ENCODE measurements at places on chromosomes 16 and 17.

GRCh38 chr17:69516225-69516624 lies 101.7 kb downstream of the MAP2K6 start:
- no peak for DNase-seq

DNA sequence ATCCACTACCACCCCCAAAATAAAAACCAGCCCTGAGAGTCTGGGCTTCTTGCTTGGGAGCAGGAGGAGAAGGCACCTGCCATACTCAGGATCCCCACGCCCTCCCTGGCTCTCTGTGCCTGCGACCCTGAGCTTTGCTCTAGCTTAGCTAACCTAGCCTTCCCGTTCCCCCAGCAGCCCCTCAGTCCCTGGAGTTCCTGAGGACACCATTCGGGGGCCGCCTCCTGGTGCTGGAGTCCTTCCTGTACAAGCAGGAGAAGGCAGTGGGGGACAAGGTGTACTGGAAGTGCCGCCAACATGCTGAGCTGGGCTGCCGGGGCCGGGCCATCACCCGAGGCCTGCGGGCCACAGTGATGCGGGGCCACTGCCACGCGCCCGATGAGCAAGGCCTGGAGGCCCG lies 18.5 kb downstream of the FLYWCH1 start:
- no peak for DNase-seq

- no peak for DNase-seq
Observed at GRCh38 chr16:46918905-46919792, 35.0 kb downstream of the GPT2 start.

GRCh38 chr17:42459256-42459800 lies 650 bp downstream of the ATP6V0A1 start:
- no peak for DNase-seq

DNA sequence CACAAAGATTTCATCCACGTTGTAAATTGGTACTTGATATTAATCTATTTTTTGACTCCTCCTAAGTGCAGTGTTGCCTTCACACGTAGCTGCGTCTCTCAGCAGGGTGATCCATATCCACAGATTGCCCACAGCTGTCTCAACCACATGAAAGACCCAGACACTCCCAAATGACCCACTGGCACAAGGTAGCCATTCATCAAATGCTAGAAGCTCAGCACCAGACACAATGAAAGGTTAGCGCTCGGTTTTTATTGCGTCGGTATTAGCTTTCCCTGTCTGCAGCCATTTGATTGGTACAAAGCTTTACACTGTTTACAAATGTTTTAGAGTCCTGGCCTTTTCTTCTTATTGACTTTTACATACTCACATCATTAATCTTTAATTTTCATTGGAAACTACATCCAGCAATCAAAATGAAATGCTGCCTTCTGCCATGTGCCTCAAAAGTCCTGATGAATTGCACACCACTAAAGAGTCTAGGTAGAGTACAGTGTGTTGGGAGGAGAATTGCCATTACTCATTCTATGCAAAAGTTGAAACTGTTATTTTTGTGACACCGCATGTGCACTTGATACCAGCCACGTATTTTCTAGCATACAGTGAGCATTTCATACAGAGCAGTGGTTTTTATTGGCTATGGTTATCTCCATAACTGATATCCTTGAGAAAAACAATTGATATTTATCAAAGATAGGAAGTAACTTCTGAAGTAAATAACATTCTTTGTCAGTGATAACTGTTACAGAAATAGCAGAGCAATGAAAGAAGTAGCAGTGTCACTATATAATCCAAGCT lies 127.3 kb upstream of the NUDT7 start:
- DNase-seq = no peak

- no peak for DNase-seq
Observed at GRCh38 chr17:76307966-76308338, at the start of gene QRICH2. Gene QRICH2 (minus strand): TSS chr17:76308276. CDS start chr17:76307998, 278 bp downstream.

- DNase-seq = no peak
Observed at GRCh38 chr16:85903559-85903958, 4.6 kb downstream of the IRF8 start.

DNA sequence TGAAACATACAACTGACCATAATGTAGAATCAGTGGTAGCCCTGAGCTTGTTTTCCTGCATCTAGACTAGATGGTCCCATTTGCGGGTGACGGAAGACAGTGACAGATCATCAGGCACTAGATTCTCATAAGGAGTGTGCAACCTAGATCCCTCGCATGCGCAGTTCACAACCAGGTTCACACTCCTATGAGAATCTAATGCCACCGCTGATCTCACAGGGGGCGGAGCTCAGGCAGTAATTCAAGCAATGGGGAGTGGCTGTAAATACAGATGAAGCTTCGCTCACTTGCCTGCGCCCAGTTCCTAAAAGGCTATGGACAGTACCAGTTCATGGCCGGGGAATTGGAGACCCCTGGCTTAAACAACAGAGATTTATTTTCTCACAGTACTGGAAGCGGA lies 656.3 kb downstream of the HS3ST4 start:
- no peak for DNase-seq

DNA sequence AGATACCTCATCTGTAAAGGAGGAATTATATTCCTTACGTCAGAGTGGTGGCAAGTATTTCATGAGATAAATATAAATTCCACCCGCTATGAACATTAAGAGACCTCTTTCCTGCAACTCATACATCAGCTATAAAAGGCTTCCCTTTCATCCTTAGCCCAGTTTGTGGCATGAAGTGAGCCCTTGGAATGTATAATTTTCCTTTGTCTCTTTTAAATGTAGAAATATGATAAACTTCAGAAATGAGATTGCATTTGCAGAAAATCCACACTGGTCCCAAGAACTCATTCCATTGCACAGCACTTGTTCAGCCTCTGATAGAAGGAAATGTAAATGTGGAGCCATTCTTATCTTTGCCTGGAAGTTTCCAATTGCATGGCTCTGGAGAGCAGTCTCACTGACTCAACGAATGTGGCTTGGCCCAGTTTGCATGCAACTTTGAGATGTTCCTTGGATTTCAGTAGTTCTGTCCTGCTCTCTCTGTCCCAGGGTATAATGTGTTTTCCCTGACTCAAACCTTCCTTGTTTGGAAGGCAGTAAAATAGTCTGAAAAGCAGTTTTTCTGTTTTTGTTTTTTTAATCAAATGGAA lies 746.4 kb downstream of the CDH11 start:
- DNase-seq = no peak

DNA sequence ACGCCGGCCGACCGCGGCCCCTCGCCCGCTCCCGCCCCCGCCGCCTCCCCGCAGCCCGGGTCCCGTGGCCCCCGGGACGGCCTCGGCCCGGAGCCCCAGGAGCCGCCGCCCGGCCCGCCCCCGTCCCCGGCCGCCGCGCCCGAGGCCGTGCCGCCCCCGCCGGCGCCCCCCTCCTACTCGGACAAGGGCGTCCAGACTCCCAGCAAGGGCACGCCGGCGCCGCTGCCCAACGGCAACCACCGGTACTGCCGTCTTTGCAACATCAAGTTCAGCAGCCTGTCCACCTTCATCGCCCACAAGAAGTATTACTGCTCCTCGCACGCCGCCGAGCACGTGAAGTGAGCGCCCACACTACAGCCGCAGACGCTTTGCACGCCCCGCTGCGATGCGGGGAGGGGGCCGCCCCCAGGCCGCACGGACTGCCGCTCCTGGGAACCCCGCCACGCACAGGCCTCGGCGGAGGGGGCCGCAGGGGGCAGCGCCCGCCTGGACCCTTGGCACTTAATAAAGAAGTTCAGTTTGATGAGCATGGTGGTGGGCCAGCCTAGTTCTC lies 35.5 kb upstream of the ZC3H18 start:
- no peak for DNase-seq

DNA sequence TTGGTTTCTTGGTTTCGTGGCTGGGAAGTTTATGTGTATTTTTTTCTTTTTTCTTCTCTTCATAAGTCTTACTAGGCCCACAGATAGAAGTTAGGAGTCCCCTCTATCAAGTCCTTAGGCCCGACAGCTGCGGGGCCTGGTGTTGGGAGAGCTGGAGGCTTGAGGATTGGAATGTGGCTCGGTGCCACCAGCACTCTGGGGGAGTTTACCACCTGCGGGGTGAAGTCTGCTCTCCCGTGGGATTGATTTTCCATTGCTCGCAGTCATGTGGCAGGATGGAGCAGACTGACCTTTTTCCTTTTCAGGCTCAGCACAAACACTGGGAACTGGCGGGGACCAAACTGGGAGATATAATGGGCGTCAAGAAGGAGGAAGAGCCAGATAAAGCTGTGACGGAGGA lies 7.5 kb downstream of the DHX38 start:
- no peak for DNase-seq

- no peak for DNase-seq
Observed at GRCh38 chr17:67124450-67125148, 80.2 kb downstream of the CACNG1 start.

- no peak for DNase-seq
Observed at GRCh38 chr17:2837147-2837561, 40.9 kb downstream of the RAP1GAP2 start.

DNA sequence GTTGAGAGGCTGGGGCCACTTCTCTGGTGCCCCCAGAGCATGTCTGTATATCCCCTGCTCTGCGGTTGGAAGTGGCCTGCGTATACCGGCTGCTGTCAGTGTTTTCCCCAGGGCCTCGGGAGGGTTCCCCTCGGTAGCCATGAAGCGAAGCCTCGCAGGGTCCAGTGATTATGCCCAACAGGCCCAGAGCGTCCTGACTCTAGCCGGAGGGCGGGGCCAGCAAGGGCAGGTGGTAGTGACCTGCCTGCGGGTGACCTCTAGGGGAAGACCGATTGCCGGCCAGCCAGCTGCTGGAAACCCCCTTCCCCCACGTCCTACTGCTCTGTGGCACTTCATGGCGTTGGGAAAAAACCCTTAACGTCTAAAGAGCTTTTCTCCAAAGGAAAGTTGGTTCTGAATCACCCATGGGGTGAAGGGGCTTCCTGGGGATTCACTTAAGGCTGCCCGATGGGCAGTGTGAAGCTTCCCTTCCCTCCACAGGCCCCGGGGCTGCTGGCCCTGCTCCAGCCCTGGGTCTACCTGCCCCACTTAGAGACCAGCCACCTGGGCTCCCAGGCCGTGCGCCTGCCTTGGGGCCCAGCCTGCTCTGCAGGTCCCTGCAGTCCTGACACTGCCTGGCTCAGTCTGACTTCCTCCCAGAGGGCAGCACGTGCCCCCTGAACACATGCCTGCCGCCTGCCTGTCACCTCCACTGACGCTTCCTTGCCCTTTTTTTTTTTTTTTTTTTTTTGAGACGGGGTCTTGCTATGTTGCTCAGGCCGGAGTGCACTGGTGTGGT lies 72.8 kb downstream of the SOCS1 start:
- DNase-seq = no peak

DNA sequence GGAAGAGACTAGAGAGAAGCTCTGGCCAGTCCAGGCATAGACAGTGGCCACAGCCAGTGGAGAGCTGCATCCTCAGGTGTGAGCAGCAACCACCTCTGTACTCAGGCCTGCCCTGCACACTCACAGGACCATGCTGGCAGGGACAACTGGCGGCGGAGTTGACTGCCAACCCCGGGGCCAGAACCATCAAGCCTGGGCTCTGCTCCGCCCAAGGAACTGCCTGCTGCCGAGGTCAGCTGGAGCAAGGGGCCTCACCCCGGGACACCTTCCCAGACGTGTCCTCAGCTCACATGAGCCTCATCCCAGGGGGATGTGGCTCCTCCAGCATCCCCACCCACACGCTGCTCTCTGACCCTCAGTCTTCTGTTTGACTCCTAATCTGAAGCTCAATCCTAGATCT lies 3.2 kb downstream of the RHBDF1 start:
- no peak for DNase-seq

DNA sequence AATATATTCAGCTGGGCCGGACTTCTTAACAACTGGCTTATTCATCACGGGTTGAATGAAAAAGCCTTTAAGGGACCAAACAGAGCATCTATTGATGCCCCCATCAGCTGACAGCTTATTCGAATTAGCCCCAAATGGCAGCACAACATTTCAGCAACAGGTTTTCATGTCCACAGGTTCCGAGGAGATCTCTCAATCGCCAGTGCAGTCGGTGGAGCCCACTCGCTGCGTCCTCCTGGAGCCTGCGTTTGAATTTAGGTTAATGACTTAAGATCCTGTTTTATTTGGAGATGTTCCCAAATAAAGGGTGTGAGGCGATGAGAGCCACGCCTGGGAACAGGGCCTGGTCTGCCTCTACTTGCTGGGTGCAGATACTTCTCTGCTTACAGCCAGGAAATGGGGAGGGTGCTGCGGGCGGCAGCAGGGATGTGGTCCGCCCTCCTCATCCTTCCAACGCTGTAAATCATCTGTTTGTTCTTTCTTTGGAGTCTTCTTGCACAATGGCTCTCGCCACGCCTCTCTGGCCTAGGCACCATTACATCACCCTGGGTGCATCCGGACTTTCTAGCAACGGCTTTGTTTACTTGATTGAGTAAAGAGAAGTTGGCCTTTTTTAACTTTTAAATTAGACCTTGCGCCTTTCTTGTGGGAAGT lies 22.6 kb downstream of the NDE1 start:
- peak; percentile 73 for DNase-seq

- no peak for DNase-seq
Observed at GRCh38 chr17:70774339-70775117, 605.2 kb downstream of the KCNJ2 start.

DNA sequence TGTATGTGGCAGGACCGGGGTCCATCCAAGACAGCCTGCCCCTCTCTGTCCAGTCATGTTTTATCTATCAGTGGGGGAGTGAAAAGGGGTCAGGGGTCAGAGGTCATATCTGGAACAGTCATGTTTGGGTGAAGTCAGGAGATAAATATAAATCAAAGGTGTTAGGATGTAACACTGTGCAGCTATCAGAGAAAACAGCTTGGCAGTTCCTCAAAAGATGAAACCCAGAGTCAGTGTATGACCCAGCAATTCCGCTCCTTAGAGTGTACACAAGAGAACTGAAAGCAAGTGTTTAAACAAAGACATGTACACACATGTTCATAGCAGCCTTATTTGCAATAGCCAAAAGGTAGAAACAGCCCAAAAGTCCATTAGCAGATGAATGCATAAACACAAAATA lies 361.3 kb downstream of the FOXL1 start:
- DNase-seq = no peak

GRCh38 chr17:5000237-5000639 lies 2.5 kb downstream of the KIF1C start:
- no peak for DNase-seq

DNA sequence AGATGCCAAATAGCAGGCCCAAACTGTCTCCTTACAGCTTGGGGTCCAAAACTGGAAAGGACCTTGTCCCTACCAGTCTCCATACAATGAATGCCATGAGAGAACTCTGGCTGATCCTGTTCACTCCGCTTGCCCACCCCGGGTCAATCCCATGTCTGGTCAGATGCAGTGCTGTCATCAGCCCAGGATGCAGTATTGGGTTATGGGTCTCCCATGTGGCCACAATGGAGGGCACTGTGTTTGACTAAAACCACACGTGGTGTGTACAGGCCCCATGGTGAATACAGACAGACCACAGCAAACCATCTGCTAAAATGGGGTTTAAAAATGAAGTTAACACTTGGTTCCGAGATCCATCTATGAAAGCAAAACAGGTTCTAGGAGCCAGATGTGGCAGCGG lies 20.4 kb downstream of the TRIM16 start:
- no peak for DNase-seq

- DNase-seq = no peak
Observed at GRCh38 chr17:6101706-6102105, 31.5 kb downstream of the WSCD1 start.

DNA sequence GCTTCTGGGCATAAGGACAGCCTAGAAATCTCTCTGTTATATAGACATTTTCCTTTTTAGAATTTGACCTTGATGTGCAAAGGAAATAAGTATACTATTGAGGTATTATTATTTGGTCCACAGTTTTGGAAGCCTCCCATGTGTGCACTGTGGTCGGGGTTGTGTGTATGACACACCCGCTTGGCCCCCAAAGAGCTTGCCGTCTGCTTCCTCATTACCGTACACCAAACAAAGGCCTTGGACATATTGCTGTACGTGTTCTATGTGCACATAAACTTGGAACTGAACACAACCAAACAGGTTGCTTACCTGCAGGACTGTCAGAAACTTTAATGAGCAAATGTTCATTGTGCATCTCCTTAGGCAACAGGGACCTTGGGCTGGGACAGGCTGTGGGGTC lies 38.2 kb downstream of the METRNL start:
- no peak for DNase-seq

Data from right forelimb (tissue), 1 donor.